ENCODE measurements at places on chromosomes 4 and X. TPM values are rescaled to one million over a fixed set of nuclear protein-coding genes. Genes with fewer than 3 reads are reported as not detected.

DNA sequence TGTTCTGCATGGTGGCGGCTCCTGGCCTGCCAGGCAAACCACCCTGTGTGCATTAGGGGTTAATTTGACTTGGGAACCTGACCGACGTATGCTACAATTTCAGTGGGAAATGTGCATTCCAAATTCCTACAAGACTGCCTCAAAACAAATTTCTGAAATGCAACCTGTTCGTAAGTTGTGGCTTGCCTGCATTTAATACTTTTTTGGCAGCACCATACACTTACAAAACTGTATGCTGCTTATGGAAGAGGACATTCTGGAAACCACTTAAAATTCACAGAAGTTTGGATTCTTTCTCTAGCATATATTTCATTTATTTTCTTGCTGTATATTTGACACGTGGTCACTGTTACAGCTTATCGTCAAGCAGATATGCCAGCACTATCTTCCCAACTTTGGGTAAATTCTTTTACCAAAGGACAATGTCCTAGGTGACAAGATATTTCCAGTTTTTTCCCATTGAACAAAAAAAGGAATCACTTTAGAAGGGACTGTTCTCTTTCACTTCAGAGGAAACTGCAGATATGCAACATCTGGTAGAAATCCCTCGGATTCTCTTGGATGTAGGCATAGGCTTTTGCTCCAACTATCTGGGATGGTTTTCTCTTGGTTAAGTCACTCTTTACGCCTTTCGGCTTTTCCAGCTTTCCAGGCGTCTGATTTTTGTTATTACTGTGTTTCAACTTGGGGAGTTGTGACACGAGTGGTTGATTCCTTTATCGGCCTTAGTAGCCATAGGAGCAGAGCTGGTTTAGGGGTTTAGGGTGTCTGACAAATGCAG lies 9.7 kb upstream of the TENM3 start:
- DNase-seq: no peak

- DNase-seq: no peak
These were observed 6.6 kb upstream of the GBA3 start for GRCh38 chr4:22686141-22686540.

DNA sequence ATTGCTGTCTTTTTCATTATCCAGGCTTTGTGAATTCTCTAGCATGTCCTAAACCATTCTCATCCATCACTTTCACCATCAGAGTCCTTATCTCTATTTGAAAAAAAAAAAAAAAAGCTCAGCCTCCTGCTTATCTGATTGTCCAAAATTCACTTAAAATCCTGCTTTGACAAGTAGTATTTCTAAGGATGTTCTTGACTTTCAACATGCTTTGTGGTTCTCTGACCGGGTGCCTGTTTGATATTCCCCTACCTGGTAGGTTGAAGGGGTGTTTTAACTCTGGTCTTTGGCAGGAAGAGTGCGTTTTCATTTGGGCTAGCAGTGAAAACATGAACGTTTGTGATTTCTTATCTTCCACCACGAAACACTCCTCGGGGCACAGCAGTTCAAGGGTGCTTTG lies 17.3 kb upstream of the BBS12 start:
- DNase-seq: no peak

- no peak for DNase-seq
These were observed 154.0 kb downstream of the UGT8 start for GRCh38 chr4:114752391-114753165.

GRCh38 chr4:98102660-98103059 lies 40.6 kb downstream of the STPG2 start:
- no peak for DNase-seq

DNA sequence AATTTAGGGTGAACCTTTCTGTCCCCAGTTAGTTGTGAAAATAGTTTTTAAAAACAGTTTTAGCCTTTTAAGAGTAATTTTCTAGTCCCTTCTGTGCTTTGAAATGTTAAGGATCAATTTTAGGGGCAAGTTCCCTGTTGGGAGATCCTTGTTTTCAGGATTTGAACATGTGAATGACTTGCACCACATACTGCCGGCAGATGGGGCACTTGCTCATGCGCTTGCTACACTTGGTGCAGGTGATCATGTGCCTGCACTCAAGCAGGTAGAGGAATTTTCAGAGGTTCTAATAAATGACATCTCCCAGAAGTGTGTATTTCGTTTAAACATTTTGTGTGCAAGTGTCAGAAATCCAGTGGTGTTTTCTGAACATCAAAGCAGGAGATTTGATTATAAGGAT lies 195.9 kb downstream of the CHM start:
- peak; percentile 21 for DNase-seq

- DNase-seq: no peak
These were observed 1.9 kb upstream of the EIF1AX start for GRCh38 chrX:20143561-20143960.

DNA sequence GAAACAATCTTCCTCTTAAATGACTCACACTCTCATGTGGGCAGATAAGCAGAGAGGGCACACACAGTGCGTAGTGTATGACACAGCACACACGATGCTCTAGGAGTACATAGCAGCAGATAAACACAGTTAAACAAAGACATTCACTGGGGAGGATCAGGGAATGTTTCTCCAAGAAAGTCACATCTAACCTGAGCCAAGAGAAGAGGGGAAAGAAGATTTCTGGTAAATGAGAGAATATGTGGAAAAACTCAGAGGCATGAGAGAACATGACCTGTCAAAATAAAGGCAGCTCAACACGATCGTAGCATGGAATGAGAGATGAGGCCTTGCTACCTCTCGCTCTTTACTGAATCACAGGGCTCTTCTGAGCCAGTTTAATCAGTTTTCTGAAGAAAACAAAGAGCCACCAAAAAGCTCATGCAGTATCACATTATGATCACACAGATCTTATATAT lies 251.0 kb downstream of the ANK2 start:
- DNase-seq: peak; percentile 40

PPP4R3C gene
- total RNA-seq: not detected

TCEAL6 gene
- not detected for total RNA-seq

MEPE gene
- not detected for total RNA-seq

TMEM31 gene
- total RNA-seq: not detected

Data from mucosa of gallbladder (tissue), 1 donor.